ENCODE measurements at places on chromosomes 1 and 21. TPM values are rescaled to one million over a fixed set of nuclear protein-coding genes. Genes with fewer than 3 reads are reported as not detected.

OR2L13 gene
- not detected for total RNA-seq

KRTAP15-1 gene
- not detected for total RNA-seq

VSIG8 gene
- not detected for total RNA-seq

SFN gene
- total RNA-seq, result 188 TPM

ANXA9 gene
- total RNA-seq, result 1.2 TPM

DNAJC6 gene
- total RNA-seq, result 4.0 TPM

PTAFR gene
- 0.13 TPM for total RNA-seq
